ENCODE measurements at places on chromosomes 7 and 10.

DNA sequence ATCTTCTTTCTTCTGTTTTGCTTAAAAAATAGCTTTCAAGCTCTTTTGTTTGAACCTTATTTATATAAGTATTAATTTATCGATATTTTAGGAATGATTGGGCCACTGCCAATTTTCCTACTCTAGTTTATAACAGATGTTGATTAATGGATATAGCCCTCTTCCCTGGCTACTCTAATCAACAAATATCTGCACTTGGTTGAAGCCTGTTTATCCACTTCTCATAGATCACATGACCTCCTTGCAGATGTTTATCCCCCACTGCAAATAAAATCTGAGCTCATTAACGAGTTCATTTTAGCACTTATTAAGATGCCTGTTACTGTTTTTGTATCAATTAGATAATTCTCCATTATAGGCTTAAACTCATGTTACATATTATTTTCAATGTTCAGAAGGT is 715.3 kb downstream of the CNTNAP2 start:
- no peak for DNase-seq

DNA sequence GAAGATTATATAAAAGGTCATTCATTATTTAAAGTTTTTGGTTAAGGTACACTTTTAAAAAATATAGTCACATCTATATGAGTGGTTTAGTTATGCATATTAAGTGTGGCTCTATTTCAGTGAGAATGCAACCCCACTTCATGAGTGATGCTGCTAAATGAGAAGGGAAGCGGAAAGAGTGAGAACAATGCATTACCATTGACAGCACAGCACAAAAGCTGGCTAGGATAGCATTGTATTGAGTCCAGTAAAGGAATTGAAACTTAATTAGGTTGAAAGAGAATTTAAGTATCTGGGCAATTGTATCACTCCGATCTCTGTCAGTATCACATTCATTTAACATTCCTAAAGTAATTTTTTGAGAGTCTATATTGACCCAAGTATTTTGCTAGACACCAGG is 13.2 kb downstream of the POM121L12 start:
- DNase-seq = no peak

DNA sequence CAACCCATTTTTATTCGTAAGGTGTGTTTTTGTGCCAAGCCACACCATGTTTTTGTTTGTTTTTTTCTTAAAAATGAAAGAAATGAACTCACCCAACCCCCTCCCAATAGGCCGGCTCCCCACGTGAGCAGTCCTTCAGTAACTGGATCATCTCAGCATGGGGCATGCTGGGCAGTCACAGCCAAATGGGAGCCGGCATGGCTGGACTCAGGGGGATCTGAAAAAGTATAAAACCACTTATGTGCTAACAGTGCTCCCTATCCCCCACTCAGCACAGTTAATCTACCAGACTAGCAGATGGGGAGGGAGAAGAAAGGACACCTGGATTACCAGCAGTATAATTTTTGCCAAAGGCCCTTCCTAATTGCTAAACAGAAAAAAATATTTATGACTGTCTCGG is 39.3 kb downstream of the BAZ1B start:
- DNase-seq = no peak

GRCh38 chr10:124092250-124092859 is 1.0 kb downstream of the CHST15 start:
- DNase-seq = no peak

DNA sequence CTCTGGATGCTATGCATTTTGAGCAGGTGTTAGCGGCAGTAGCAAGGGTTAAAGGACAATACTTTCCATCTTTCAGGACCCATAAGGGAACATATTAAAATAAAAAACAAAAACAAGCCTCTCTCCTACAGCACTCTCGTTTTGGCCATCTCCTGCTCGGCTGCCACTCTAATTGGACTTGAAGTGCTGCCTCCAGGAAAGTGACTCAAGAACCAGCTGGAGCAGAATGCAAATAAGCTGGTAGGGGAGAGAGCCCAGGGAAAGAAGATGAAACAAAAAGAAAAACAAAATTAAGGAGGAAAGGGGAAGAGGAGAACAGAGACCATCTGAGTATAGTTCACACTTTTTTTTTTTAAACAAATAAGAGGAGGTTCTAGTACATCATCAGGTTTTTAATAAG is 65.6 kb downstream of the HBP1 start:
- no peak for DNase-seq

DNA sequence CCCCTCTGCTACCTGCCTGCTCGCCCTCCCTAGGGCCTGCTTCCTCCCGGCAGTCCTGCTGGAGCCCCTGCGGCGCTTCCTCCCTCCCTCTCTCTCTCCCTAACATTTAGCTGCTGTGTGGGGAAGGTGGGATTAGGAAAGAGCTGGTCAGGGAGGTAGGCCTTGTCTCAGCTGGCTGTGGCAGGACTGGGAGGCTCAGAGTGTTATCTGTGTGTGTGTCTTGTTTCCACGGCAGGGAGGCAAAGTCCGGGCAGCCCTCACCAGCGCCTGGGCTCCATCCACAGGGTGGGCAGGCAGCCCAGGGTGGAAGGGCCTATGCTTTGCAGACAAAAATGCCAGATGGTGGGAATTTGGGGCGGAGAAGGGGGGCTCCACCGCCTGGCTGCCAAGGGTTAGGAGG is 105.7 kb downstream of the RPS24 start:
- no peak for DNase-seq

- DNase-seq = no peak
These were observed 102.4 kb upstream of the SEMA3D start for GRCh38 chr7:85289279-85289678.

- DNase-seq = no peak
These were observed 4.3 kb upstream of the GSTO1 start for GRCh38 chr10:104250371-104250770.

DNA sequence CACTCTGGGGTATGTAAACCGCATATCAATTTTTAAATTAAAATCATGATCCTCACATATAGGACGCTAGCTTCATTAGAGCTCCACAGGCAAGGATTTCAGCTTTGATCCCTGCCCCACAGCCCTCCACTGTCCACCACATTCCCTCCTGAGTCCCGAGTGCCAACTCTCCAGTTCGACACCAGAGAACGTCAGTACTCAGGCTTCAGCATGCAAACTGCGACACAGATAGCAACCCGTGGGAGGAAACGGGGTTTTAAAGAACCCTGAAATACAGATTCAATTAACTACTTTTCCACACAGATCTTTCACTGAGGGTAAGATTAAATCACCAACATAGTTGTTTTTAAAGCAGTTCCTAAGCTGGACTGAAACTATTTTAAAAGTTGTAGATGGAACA is 26.1 kb downstream of the RAPGEF5 start:
- no peak for DNase-seq

DNA sequence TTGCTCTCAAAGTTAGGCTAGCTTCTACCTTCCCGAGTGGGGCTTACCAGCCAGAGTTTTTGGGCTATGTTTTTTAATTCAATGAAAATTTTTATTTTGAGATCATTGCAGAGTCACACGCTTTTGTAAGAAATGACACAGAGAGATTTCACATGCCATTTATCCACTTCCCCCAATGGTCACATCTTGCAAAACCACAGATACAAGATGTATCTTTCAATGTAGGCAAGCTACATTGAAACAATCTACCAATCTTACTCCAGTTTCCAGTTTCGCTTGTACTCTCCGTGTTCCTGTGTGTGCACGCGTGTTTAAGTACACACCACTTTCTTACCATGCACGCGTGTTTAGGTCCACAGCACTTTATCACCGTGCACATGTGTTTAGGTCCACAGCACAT is 89.4 kb upstream of the LEP start:
- DNase-seq = no peak

DNA sequence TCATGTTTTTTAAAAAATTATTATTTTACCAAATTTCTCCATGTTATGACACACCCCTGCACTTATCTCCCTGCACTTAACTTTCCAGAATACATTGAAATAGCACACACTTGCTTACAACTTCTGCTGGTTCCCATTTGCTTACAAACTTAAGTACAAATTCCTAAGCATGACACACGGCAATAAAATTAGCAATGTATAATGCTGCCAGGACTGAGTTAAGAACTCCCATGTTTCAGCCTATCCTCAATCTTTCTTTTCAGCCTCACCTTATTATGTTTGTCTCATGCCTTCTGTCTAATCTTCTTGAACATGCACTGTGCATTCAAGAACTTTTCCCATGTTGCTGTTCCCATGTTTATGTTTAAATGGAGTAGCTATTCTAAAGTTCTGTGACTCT is 40.8 kb downstream of the PRPS1L1 start:
- DNase-seq = no peak

- no peak for DNase-seq
These were observed 49.5 kb upstream of the PPP2R2D start for GRCh38 chr10:131851346-131851745.

DNA sequence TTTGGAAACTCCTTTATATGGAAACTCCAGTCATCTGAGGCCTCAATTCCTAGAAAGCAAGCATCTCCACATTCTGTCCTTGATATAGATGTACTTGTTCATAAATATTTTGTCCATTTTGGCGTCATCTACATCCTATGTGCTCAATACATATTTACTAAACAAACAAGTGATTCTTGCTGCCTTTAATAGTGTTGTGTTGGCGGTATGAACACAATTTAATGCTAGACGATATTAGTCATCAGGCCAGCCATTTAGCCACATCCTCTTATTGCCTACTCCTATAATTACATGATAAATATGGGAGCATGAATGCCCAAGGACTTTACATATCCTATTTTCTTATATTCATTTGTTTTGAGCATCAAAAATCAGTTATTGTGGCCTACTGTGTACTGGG is 18.5 kb upstream of the IFRD1 start:
- DNase-seq = no peak

DNA sequence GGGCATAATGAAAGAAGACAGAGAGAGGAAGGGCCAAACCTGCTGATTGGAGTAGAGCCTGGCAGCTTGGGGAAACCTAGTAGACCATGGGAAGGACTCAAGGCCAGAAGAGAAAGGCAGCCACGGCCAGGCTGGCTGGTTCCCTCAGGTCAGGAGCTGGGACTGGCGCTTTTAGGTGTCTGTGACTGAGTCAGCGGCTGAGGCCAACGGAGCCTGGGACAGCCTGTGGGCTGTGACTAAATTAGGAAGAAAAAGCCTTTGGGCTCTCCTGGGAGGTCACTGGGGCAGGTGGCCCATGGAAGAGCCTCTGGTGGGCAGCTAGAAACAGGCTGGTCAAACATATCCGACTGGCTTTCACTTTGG is 108.9 kb upstream of the PDCD4 start:
- no peak for DNase-seq

DNA sequence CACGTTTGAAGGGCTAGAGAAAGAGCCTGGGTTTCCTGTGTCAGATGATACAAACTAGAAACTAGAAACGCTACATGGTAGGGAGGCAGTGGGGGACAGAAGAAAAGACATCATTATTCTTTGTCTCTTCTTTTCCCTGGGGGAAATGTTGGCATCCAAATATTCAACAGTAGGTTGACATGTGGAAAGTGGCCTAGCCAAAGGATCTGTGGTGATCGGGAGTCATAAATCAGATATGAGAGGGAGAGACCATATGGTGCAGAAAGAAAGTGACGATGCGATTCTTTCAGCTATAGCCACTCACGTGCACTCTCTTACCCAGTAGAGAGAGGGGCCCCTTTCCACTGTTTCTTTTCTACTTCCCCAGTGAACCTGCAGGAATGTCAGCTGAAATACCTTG is 964.7 kb downstream of the LRMDA start:
- no peak for DNase-seq
